ENCODE measurements at places on chromosomes 13 and 19.
A peak's percentile ranks its signal among the peaks of the same experiment; 100 is the strongest.

DNA sequence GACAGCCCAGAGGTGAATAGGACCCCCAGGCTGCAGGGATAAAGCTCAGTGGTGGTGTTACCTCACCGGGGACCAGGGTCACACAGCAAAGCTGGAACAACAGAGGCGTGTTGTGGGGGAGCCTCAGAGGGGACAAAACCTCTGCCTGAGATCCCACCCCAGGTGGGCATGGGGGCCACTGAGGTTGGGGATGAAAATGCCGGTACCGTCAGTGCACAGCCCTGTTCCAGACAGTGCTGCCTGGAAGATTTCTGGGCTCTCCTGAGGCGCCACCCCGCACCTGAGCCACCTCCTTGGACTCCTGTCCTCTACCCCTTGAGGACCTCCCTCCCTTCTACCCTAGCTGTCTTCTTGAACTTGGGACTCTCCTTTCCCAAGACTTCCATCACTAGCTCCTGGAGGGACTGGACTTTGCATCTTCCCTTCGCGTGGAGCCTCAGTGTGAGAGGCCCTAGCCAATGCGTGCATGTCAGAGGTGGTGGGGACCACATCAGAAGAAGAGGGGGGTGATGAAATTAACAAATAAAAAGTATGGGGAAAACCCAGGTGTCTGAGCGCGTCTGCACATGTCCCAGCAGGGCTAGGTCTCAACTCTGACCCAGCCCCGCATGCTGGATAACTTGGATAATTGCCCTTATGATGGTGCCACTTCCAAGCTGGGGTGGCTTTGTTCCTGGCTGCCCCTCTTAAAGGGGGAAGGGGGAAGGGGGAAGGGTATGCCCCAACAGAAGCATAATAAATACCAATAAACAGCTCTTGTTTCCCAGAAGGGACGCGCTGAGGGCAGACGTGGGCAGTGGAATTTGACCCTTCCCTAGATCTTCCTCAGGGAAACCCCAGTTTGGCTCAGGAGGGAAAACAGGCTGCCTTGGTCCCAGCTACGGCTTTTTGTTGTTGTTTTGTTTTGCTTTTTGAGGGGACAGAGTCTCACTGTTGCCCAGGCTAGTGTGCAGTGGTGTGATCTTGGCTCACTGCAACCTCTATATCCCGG, 11.6 kb downstream of the CNFN start:
- no peak for DNase-seq

- no peak for DNase-seq
Observed at GRCh38 chr13:30119476-30119875, 187.9 kb downstream of the KATNAL1 start.

- peak; percentile 56 for DNase-seq
Observed at GRCh38 chr19:52270266-52270885, 989 bp downstream of the ZNF766 start.

DNA sequence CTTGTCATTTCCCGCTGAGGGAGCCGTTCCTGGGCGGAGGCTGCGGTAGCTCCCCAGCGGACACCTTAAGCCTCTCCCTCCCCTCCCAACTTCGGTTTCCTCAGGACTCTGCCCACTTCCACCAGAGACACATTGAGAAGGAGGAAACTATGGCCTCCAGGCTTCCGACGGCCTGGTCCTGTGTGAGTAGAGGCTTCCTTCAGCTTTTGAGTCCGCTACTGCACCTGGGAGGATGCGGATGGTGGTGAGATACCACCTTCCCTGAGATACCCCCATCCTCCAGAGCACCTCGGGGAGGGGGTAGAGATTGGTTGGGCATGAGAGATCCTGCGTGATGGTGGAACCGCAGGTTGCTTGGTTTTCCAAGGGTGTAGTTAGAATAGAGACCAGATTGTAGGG, 955 bp downstream of the ZNF274 start:
- no peak for DNase-seq

DNA sequence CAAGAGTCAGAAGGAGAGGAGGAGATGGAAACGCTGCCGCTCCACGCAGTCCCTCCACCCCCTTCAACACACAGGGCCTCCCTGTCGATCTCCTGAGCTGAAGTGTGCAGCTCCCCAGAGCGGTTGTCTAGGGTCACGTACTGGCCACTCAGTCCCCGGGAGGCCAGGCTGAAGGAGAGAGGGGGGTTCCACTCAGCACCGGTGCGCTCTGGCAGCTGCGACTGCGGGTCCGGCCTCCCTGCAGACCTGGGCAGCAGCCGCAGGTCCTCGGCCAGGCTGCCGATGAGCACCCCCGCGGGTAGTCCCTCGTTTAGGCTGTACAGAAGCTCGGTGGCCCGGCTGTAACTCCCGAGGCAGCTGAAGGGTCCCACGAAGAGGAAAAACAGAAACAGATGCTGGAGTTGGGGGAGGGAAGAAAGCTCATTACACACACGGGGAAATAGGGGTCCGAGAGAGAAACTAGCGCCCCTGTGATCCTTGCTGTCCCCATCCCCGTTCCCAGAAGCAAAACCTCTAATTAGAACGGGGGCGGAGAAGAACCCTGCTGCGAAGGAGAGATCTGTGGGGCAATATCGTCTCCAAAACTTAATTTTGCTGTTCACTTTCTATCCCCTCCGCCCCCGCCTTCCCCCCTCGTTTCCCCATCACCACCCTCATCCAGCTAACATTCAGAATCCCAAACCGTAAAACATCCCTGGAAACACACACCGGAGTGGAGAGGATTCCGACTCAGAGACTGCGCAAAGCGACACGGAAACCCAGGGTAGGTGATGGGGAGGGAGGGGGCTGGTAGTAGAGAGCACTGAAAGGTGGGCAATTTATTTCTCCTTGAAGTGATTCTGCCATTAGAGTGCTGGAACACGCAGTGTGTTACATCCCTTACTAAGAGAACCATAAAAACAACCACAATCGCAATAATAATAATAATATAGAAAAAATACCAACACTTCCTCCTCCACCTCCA, 1.8 kb downstream of the PCDH20 start:
- DNase-seq = no peak

DNA sequence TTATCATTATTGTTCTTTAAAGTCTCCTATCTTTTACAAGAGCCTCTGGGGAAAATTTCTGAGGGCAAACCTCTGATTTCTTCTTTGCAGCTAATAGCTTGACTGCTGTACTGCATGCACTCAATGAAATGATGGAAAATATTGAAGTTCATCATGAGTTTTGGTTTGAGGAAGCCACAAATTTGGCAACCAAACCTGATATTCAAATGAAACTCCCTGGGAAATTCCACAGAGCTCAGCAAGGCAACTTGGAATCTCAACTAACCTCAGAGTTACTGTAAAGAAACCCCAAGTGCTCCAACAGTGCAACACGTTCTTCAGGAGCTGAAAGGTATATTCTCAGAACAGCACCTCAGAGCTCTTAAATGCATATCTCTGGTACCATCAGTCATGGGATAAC, 14.2 kb upstream of the RNF6 start:
- no peak for DNase-seq

GRCh38 chr13:47044842-47045241, 148.0 kb upstream of the HTR2A start:
- no peak for DNase-seq

GRCh38 chr13:88622362-88622973, 951.3 kb downstream of the SLITRK5 start:
- DNase-seq = no peak

- no peak for DNase-seq
Observed at GRCh38 chr19:30375553-30376031, 3.4 kb downstream of the ZNF536 start.

- no peak for DNase-seq
Observed at GRCh38 chr13:36700170-36700569, 26.4 kb downstream of the SERTM1 start.

DNA sequence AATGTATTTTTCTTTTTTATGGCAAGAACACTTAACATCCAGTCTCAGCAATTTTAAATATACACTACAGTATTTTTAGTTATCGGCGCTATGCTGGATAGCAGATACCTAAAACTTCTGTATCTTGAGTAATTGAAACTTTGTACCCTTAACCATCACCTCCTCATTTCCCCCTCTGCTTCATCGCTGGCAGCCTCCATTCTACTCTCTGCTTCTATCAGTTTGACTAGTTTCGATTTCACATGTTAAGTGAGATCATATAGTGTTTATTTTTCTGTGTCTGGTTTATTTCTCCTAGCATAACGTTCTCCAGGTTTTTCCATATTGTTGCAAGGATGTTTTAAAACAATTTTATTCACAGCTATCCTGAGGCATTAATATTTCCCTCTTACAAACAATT, 340.8 kb upstream of the SLC10A2 start:
- no peak for DNase-seq

GRCh38 chr13:34591129-34591528, 350.9 kb upstream of the NBEA start:
- no peak for DNase-seq

GRCh38 chr13:109985871-109986450, 199.6 kb upstream of the IRS2 start:
- DNase-seq = no peak

- DNase-seq = no peak
Observed at GRCh38 chr13:76967031-76967430, 18.7 kb downstream of the ACOD1 start.

DNA sequence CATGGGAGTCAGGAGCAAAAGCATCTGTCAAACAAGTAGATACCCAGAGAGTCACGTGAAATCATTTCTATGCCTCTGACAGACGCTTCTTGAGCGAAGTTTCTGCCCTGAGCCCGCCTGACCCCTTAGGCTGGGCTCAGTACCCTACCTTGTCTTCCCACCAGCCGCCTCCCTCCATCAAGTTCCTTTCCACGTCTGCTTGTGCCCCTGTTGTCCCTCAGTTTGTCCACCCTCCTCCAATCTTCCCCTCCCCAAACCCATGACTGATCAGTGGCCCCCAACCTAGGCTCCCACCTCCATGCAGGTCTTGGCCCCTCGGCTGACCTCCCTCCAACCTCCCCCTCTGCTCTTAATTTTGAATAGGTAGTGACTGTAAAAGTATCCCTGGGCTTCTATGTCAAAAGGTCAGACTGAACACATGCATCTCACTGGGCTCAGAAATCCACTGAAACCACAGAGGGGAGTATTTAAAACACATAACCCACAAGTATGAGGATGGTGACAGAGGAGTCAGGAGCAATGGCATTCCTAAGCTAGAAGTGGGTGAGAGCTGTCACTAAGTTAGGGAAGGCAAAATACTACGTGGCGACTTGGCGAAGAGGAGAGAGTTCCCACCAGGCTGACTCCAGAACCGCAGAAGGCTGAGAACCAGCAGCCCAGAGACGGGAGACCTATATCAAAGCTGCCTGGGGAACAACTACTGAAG, 1.7 kb upstream of the ZNF446 start:
- no peak for DNase-seq

GRCh38 chr19:28737021-28737895, 475.7 kb downstream of the UQCRFS1 start:
- no peak for DNase-seq

GRCh38 chr13:84237143-84237542, 354.9 kb upstream of the SLITRK1 start:
- DNase-seq = no peak

GRCh38 chr13:43030548-43030947, 7.2 kb downstream of the DNAJC15 start:
- no peak for DNase-seq

DNA sequence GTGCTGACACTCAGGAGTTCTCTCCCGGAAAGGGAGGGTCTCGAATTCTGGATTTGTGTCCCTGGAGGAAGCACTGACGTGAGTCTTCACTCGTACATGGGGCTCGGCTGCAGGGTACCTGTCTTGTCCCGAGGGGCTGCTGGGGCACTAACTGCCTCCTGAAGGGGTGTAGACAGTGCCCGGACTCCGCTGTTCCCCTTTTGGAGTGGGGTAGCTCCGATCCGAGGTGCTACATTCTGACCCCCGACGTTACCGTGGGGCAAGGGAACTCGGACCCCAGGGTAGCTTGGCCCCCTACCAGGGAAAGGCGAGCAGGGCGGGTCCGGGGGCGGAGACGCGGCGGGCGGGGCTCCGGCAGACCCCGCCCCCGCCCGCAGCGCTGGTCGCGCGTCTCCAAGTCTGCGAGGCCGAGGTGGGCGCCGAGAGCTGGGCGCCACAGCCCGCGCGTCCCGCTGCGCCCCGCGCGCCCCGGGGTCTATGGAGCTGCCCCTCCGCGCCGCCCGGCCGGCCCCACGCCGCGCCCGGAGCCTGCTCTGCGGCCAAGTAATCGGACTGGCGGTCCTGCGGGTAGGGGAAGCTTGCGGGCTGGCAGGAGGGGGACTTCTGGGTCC, at the start of gene NPAS1:
Gene NPAS1, plus strand, starts transcription at position 407 of the 611 bp plus-strand sequence. CDS start 1,211 bp downstream, outside the sequence.
- DNase-seq = no peak

GRCh38 chr19:46901701-46902401, 41.1 kb downstream of the ARHGAP35 start:
- no peak for DNase-seq

- no peak for DNase-seq
Observed at GRCh38 chr13:25153736-25154135, 18.4 kb downstream of the AMER2 start.

- no peak for DNase-seq
Observed at GRCh38 chr13:50866817-50867636, 23.5 kb upstream of the DLEU7 start.

- DNase-seq = no peak
Observed at GRCh38 chr13:82661126-82661525, 1221.1 kb downstream of the SLITRK1 start.

DNA sequence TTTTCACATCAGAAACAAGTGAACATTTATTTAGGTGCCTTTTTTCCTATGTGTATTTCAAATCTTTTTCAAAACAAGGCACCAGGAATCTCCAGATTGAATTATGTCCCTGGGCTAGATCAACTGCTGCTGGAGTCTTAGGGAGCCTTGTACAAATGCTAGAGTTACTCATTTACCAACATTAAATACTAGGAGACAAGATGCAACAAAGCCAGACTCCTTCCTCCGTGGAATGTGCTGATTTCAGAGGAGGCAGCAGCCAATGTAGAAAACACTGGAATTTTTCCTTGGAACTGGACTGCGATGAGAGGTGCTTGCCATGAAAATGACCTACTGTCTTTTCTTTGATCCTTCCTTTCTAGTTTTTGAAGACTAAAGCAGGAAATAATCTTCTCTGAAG, 1514.7 kb upstream of the MIR17HG start:
- no peak for DNase-seq

DNA sequence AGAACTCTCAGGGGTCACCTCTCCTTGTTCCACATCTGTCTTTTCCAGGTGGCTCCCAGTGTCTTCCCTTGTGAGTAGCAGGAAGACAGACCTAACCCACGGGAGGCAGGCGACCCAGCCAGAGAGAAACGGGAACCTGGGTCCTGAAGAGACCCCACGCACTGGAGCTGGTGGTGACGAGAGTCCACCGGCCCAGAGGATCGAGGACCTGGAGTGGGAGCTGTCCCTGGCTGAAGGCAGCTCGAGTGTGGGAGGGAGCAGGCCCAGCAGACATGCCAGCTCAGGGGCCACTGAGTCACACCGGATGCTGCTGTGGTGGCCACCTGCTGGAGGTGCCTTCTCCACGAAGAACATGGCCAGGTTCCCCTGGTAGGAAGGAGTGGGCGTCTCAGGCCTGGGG, 66.5 kb upstream of the ATP12A start:
- no peak for DNase-seq

- no peak for DNase-seq
Observed at GRCh38 chr19:29480507-29480906, 45.3 kb upstream of the VSTM2B start.

DNA sequence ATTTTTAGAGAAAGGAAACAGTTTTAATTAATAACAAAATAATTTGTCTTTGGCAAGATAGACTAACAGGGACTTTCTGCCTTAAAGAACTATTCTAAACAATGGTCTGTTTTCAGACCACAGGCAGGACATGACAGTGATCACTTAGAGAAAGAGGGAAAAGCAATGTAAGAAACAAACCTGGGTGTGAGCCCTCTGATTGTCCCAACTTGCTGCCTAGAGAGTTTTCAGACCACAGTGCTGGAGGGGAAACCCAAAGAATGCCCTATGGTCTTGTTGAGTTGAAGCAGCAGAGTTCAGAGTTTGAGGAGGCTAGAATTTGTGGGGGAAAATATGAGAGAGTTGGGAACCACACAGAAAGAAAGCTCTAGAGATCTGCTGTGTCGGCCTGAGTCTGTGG, 38.1 kb downstream of the DGKH start:
- no peak for DNase-seq

All from pancreas (tissue), 10 donors.